Stimulated activated CD4-positive, alpha-beta T cell treated with anti-CD3 and anti-CD28 coated beads, Interleukin-2, amount 100 ng/mL, for 24 hours (primary cell): ENCODE measurements at places on chromosomes 5 and 9.

DNA sequence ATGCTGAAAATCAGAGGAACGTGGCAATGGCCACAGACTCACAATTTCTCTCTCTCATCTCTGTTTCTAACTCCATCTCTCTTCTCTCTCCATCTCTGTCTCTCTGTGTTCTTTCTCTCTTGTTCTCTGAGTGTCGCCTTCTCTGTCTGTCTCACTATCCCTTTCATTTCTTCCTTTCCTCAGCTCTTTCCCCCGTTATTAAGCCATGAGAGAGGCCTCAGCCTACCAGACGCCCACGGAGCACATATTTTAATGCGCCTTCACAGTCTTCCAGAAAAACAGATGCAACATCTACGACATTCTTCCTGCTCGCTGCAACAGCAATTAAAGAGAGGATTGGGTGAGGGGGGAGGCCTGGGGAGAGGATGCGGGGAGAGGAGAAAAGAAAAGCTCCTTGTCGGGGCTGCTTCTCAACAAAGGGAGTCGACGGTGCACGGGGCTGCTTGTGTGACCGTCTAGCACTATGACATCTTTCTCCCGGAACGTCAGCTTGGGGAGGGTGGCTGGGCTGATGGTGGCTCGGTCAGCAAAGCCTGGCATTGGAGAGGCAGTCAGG, 37.7 kb upstream of the NEURL1B start:
- no peak for DNase-seq

- no peak for DNase-seq
Measured at GRCh38 chr5:112823656-112824055, 37.4 kb upstream of the SRP19 start.

- DNase-seq = no peak
Measured at GRCh38 chr5:130237721-130238120, 333.5 kb downstream of the CHSY3 start.

GRCh38 chr5:142009886-142010285, 2.9 kb downstream of the GNPDA1 start:
- no peak for DNase-seq

GRCh38 chr5:54302267-54302687, 8.1 kb downstream of the ARL15 start:
- DNase-seq = no peak

DNA sequence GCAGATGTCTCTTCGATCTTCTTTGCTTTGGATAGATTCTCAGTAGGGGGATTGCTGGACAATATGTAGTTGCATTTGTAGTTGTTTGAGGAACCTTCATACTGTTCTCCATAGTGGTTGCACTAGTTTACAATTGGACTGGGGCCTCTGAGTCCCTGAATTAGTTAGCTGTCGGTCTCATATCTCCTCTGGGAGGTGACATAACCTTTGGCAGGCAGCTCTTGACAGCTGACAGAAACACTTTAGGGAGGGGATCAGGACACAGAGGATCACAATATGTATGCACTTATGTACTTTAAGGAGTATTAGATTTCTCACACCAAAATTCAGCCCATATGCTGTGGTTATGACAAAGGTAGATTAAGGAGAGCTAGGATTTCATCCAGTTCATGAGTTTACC, 1279.9 kb upstream of the DMAC1 start:
- DNase-seq = no peak

GRCh38 chr9:9214066-9214465, 1398.7 kb downstream of the PTPRD start:
- no peak for DNase-seq
